ENCODE measurements at places on chromosomes 16 and 17.
A peak's percentile ranks its signal among the peaks of the same experiment; 100 is the strongest.

DNA sequence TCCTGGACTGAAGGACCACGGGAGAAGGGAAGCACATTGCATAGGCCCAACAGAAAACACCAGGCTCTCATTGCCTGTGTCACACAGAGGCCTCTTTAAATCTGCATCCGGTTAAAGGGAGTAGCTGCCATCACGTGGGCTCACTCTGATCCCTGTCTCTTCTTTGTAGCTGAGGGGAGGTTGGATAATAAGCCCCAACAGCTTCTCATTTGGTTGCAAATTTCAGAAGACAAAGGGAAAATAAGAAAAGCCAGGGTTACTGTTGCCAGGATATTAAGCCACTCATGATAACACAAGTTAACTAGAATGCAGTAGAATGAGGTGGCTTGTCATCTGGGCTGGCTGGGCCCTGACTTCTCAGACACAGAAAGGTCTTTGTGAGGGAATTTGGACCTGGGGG is 325.1 kb upstream of the ERCC4 start:
- DNase-seq, result no peak

GRCh38 chr17:78174346-78174869 is 6.0 kb downstream of the SYNGR2 start:
- peak; percentile 41 for DNase-seq

DNA sequence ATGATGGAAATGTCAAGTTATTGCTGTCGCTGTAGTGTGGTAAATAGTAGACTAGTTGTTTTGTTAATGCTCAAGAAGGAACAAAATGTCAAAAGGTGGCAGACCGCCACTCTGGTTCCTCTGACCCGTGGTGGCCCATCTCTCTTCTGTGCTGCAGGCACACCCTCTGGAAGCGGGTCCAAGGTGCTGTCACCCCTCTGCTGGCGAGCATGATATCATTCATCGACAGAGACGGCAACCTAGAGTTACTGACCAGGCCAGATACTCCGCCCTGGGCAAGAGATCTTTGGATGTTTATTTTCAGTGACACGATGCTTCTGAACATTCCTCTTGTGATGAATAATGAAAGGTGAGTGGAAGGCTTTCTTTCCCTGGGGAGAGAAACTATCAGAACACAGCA is 56.8 kb upstream of the ENDOV start:
- DNase-seq, result no peak

- no peak for DNase-seq
Observed at GRCh38 chr16:5756969-5757368, 659.4 kb upstream of the EEF2KMT start.

DNA sequence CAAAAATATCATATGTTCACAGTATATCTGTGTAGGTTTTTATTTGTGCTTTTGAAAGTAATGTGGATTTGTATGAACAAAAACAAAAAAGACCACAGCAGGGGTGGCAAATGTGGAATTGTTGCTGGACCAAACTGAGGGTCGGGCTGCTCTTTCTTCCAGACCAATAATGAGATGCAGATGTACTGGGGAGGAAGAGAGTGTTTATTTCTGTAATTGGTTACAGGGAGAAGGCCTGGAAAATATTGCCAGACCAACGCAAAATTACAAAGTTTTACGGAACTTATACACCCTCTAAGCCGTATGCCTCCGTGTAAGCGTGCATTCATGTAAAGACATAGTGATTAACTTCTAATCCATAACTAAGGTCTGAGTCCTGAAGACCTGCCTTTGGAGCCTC is 353.9 kb upstream of the C16orf82 start:
- no peak for DNase-seq

GRCh38 chr17:17073581-17074403 is 31.5 kb downstream of the MPRIP start:
- no peak for DNase-seq

- no peak for DNase-seq
Observed at GRCh38 chr17:82031303-82031884, at the start of gene RAC3. TSS of gene RAC3 (plus strand) at chr17:82031678. CDS start at chr17:82031762, 84 bp downstream.

GRCh38 chr17:80449930-80450576 is 26.4 kb downstream of the NPTX1 start:
- no peak for DNase-seq

Measured in stimulated activated naive B cell treated with anti-CD40 and anti-IgM and Interleukin-4, amounts not matched to agents 10 μg/mL and 1 μg/mL and 100 μg/mL, for 72 hours (primary cell).